ENCODE measurements at places on chromosomes 2 and 18. TPM values are rescaled to one million over a fixed set of nuclear protein-coding genes. Genes with fewer than 3 reads are reported as not detected.

DNA sequence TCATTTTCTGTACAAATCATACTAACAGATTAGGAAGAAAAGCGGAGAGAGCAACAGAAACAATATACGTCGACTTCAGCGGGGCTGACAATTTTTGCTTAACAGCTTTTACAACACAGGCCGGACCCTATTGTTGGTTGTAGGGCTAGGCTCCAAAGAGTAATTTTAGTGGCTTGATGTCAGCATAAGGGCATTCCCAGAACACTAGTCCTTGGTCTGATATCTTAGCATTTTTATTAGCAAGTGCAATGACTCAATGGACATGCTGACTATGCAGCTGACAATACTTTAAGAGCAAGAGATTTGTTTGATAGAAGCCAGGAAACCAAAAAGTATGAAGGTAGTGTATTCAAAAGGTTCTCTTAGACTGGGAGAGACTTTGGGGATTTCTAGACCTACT, 209.9 kb downstream of the LNPK start:
- no peak for DNase-seq

DNA sequence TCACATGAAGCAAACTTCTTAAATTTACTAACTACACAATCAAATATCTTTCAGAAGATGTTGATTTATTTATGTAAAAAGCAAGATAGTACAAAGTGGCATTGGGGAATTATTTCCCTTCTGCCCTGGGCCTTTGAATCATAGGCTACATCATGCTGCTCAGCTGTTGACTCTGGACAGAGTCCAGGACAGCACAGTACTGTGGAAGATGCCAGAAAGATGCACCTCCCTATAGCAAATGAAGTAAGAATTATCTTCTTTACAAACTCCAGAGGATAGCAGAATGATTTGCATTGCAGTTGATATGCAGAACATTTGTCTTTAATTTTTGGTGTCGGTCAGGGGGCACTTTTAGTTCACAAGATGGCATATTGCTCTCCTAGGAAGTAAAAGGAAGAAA, 1354.5 kb upstream of the ZEB2 start:
- no peak for DNase-seq

DNA sequence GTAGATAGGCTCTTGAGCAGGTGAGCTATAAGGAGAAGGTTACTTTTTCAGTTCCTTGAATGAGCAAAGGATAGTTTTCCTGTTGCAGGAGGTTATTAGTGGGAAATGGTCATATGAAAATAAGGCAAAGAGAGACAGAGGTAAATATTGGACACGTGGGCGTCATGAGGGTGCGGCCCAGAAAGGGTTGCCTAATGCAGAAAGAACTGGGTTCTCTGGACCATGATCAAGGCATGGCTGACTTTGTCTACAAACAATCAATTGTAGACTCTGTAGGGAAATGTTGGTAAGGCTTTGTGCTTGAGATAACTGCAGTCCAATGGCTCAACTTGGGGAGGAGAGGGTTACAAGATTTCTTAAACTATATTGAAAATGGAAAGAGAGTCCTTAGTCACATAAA, 585.8 kb downstream of the BCL11A start:
- DNase-seq = no peak

DNA sequence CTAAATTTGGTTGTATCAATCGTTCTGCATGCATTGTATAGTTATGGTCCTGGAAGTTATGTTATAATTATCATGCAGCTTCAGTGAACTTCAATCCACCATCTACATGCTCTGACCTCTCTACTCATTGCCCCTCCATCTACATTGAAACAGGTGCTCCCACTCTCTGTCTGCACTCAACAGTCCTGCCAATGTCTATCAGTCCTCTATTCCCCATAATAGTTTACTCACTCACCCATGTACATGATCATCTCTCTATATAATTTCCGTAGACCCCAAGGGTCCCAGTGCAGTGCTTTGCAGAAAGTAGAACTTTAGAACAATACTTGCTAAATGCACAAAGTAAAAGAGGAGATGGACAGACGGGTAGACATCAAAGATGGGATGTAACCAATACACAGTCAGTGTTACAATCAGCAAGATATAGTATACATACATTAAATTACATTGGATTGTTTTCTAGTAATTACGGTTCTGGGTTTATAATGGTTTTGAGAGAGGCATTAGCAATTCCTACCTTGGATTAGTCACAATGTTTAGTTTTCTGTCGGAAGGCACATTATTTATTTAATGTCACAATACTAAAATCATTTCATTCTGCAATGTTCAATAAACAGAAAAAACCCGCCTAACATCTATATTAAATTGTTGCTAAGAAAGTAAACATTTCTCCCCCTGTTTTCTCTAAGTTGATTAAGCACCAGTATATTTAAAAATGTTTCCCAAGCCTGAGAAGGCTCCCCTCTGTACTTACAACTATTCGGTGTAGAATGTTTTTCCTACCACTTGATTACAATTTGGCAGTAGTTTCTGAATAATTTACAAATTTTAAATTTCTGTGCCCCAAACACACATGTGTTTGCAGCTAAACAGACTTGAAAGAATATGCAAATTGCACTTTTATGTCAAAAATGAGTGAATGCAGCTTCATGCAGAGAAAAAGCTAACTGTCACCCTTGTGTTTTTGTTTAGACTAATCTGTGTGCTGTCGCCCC, 94.4 kb upstream of the SIX2 start:
- DNase-seq = no peak

GRCh38 chr2:239660390-239661230, 259.8 kb upstream of the HDAC4 start:
- DNase-seq = no peak

GRCh38 chr2:63046961-63047320, 3.7 kb upstream of the OTX1 start:
- no peak for DNase-seq

- no peak for DNase-seq
These were observed 75.9 kb downstream of the RAD51AP2 start for GRCh38 chr2:17442334-17442733.

DNA sequence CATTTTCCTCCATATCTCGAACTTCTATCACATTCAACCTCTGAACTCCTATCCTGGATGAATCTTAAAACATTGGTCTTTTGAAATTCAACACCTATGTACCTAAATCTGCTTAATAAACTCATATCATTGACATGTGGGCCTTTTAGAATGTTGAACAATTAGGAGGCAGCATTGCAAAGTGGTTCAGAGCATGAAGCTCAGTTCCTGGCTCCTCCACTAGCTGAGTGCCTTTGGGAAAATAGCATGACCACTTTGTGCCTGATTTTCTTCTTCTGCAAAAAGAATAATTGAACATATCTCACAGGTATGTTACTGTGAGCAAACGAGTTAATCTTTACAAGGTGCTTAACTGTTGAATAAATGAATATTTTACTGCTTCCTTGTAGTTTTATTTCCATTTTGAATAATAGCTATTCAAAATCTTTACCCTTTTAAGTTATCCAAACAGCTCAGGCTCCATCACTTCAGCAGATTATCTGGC, 14.3 kb upstream of the ITPRID2 start:
- DNase-seq = no peak

- DNase-seq = no peak
These were observed 117.9 kb upstream of the NETO1 start for GRCh38 chr18:72985686-72986085.

DNA sequence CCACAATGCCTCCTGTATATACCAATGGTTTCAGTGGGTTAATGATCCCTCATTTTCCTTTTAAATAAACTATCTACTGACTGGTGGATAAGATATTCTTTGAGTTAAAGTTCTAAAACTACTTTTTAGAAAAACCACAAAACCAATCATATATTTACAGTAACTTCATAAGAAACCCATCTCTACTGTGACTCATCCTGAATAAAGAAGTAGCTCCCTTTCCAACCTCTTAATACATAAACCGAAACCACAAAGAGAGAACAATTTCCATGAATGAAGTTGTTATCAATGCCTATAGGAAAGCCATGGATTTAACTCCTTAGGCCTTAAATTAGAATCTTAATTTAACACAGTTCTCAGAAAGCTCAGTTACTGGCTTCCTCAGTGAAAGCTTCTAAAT, 227.0 kb upstream of the SMAD7 start:
- no peak for DNase-seq

- peak; percentile 44 for DNase-seq
These were observed 519 bp downstream of the TEX261 start for GRCh38 chr2:70994009-70994698.

- DNase-seq = no peak
These were observed 55.1 kb upstream of the SIX3 start for GRCh38 chr2:44886414-44886813.

DNA sequence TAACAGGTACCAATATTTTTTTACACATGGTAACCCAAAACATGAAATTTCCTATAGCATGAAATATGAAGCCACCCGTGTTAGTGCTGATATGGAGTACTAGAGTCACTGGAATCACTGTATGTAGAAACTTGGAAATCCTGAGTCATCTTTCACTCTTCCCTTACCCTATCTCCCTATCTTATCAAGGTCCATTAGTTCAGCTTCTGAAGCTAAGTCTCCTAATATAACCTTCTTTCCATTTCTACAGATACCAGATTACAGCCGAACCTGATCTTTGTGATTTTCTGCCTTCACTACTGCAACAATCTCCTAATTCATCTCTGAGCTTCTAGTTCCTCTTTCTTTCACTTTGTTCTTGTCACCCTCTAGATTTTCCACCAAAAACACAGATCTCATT, 59.0 kb downstream of the SEPTIN10 start:
- DNase-seq = no peak

- no peak for DNase-seq
These were observed 31.3 kb downstream of the PPM1B start for GRCh38 chr2:44200011-44200410.

DNA sequence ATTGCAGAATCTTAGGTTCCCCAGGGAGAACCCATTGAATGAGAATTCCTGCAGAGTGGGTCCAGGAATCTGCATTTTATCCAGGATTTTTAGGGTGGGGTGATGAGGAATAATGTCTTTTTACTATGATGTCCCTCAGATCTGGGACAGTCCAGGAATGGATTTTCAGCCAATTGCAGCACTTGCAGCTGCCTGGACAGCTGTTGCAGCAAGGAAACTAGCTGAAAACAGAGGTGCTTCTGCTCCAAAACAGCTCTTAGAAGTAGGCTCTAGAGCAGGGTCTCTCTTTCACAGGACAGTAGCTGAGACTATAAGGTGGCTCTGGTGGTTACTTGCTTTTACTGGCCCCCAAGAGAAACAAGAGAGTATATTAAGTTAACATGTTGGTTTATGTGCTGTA, 9.1 kb downstream of the GLI2 start:
- DNase-seq = peak; percentile 36

DNA sequence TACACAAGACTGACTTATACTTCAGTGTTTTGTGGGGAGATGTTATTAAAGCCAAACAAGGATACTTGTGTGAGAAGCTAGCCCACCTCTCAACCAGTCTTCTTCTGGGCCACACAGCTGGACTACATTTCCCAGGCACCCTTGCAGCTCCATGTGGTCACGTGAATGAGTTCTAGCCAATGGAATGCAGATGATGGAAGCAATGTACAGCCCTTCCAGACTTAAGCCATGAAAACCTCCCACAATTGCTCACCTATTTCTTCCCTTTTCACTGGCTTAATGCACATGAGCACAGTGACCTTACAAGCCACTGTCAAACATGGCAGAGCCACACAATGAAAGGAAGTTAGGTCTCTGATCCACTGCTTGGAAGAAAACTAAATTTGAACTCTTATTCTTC, 20.4 kb upstream of the FEZ2 start:
- peak; percentile 90 for DNase-seq

GRCh38 chr2:99851089-99851488, 291.3 kb downstream of the AFF3 start:
- no peak for DNase-seq

DNA sequence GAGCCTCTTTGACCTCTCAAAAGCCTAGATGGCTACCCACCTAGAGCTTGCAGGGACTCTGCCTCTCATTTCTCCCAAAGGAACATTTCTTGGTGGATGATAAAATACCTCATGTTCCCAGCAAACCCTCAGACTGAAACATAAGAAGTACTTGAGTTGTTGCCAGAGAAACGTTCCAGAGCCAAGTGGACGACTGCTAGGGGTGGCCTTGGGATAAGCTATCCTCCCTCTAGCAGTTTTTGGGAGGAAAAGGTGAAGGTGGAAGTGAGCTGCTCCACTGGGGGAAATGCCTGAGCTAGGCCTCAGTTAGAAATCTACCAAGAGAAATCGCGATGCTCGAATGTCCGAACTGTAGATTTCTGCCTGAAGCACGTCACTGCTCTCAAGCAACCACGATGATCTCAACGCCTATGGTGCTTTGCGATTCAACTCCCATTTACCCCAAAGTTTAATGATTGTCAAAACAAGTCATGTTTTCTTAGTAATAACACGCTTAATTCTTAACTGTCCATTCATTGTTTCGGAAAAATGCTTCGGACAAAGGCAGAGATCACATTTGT, 91.5 kb downstream of the CCBE1 start:
- DNase-seq = no peak

GRCh38 chr2:219906114-219907010, 278.9 kb downstream of the SLC4A3 start:
- no peak for DNase-seq

- DNase-seq = no peak
These were observed 42.9 kb upstream of the SPHKAP start for GRCh38 chr2:228224410-228224809.

GRCh38 chr2:161796192-161796591, 172.0 kb downstream of the SLC4A10 start:
- no peak for DNase-seq

GRCh38 chr2:36393738-36394256, 38.2 kb downstream of the CRIM1 start:
- no peak for DNase-seq

DNA sequence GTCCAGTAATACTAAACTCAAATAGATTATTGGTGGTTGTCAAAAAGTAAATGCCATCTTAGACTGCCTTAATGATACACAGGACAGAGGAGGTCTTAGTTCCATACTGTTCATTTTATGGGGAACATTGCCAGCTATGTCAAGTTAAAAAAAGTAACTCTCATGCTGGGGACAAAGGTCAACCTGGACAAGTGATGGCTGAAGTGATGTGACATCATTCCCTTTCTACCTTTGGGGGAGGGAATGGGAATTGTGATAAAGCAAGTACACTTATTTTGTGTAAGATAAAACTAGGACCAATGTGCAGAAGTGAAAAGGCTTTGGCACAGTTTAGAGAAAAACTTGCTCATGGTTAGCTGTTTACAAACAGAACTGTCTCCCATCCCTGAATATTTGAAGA, 24.0 kb upstream of the SNORC start:
- no peak for DNase-seq

GRCh38 chr18:58525928-58526424, 102.9 kb downstream of the ALPK2 start:
- DNase-seq = no peak

Gene TOGARAM2
- total RNA-seq = 0.86 TPM

Gene CPLX4
- total RNA-seq = not detected

Gene ZNF396
- total RNA-seq = 5.6 TPM

Gene CAVIN2
- not detected for total RNA-seq

Gene FSIP2
- 6.7 TPM for total RNA-seq

Gene EEF1B2
- total RNA-seq = 518 TPM
